ENCODE measurements at places on chromosomes 6 and 20. TPM values are rescaled to one million over a fixed set of nuclear protein-coding genes. Genes with fewer than 3 reads are reported as not detected.

Gene ADGRF5
- total RNA-seq = 0.21 TPM

Gene EFCAB8
- not detected for total RNA-seq

Gene MAK
- not detected for total RNA-seq

Gene POU5F1
- 0.42 TPM for total RNA-seq

Gene CCR6
- total RNA-seq = not detected

Gene RBPJL
- total RNA-seq = not detected

Gene C4A
- total RNA-seq = 1.9 TPM

Gene PROCR
- 30.7 TPM for total RNA-seq

Gene TRMT6
- 15.8 TPM for total RNA-seq

Gene GMPR
- total RNA-seq = 5.4 TPM

Gene CDSN
- total RNA-seq = not detected

Gene COL9A1
- total RNA-seq = not detected

Gene CNKSR3
- total RNA-seq = 18.8 TPM

Gene PLEKHG1
- total RNA-seq = not detected

Gene SPTLC3
- not detected for total RNA-seq

Gene TFAP2A
- total RNA-seq = 85.5 TPM

Gene TBCC
- total RNA-seq = 25.6 TPM

Gene C6orf58
- not detected for total RNA-seq

Gene FAM184A
- total RNA-seq = not detected

Gene LHFPL5
- total RNA-seq = not detected

Gene KIAA1755
- total RNA-seq = 0.98 TPM

Gene OPRM1
- total RNA-seq = not detected

Gene TMEM244
- not detected for total RNA-seq

Gene SENP6
- 58.3 TPM for total RNA-seq

Gene CHRNA4
- not detected for total RNA-seq

Gene TFEB
- total RNA-seq = 11.7 TPM

Gene ABHD16B
- not detected for total RNA-seq

Gene NKX2-4
- total RNA-seq = not detected

Gene RTEL1
- total RNA-seq = 23.1 TPM

Gene ADA
- 15.0 TPM for total RNA-seq

Gene PIM1
- 3.6 TPM for total RNA-seq

Data from HFFc6 (cell line).